ENCODE measurements at places on chromosomes 11 and 22. TPM values are rescaled to one million over a fixed set of nuclear protein-coding genes. Genes with fewer than 3 reads are reported as not detected.

Gene SCGB1A1
- total RNA-seq = not detected

Gene TSPAN18
- 1.5 TPM for total RNA-seq

Gene SFI1
- total RNA-seq = 352 TPM

Gene ART5
- total RNA-seq = not detected

Gene UPK3A
- total RNA-seq = not detected

Gene RIC3
- 7.2 TPM for total RNA-seq

Gene TTLL1
- total RNA-seq = 2.6 TPM

GRCh38 chr11:75689863-75690609 lies 21.2 kb upstream of the MAP6 start:
- no peak overlapping the region for H3K27ac ChIP-seq
- H3K4me3 ChIP-seq = no peak overlapping the region
- H3K27me3 ChIP-seq = peaks cover 53% of the 10 kb centered on the region

- H3K4me1 ChIP-seq = no peaks in the 10 kb centered on the region
- H3K27me3 ChIP-seq = no peaks in the 10 kb centered on the region
- no peak overlapping the region for H3K4me3 ChIP-seq
- DNase-seq = no peak
Measured at GRCh38 chr11:24070435-24070834, 426.4 kb upstream of the LUZP2 start.

DNA sequence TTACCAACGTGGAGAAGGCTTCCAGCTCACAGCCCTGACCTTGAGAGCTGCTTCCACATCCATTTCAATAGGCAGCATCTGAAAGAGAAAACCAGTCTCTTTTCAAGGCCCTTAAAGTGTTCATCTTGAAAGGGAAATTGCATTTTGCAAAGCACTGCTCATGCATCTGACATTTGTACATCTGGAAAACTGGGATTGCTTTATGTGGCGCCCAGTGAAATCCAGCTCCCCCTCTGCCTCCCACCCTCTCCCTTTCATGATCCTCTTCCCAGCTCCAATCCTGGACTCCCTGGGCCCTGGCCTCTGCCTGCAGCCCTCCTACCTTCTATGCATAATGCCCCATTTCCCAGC lies 17.4 kb downstream of the TP53AIP1 start:
- H3K27ac ChIP-seq = no peak overlapping the region
- H3K4me1 ChIP-seq = peaks cover 8% of the 10 kb centered on the region
- H3K27me3 ChIP-seq = peaks cover 5% of the 10 kb centered on the region

DNA sequence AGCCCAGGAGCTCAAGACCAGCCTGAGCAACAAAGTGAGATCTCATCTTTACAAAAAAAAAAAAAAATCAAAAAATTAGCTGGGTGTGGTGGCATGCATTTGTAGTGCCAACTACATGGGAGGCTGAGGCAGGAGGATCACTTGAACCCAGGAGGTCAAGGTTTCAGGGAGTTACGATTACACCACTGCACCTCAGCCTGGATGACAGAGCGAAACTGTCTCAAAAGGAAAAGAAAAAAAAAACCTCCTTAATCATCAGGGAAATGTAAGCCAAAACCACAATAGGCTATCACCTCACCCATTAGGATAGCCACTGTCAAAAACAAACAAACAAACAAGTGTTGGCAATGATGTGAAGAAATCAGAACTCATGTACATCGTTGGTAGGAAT lies 13.4 kb downstream of the DGCR2 start:
- H3K27me3 ChIP-seq = no peaks in the 10 kb centered on the region
- DNase-seq = no peak
- no peak overlapping the region for H3K4me3 ChIP-seq
- H3K4me1 ChIP-seq = peaks cover 46% of the 10 kb centered on the region

DNA sequence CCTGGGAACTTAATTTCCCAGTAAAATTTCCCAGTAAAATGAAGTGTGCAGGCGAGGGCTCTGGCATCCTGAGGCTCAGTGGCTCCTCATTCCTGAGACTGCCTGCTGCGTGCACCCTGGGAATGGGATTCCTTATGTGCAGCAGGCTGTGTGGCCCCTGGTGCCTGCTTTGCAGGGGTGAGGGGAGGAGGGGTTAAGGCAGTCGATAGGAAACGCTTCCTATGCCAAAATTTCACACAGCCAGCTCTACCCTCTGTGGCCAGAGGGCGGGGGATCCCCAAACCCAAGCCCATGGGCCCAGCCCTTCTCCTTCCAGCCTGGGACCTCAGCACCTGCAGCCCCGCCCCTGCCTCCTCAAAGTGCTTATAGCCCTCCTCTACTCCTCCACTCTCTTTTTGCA lies 12.1 kb upstream of the BAIAP2L2 start:
- no peaks in the 10 kb centered on the region for H3K36me3 ChIP-seq
- H3K4me1 ChIP-seq = peaks cover 7% of the 10 kb centered on the region
- no peak for DNase-seq
- no peak overlapping the region for H3K4me3 ChIP-seq

- no peak overlapping the region for H3K4me3 ChIP-seq
- no peak for DNase-seq
- H3K36me3 ChIP-seq = no peaks in the 10 kb centered on the region
Measured at GRCh38 chr11:31764766-31765165, 46.4 kb downstream of the PAX6 start.

- peaks cover 4% of the 10 kb centered on the region for H3K27me3 ChIP-seq
- H3K27ac ChIP-seq = peak overlapping the region; percentile 91
- peaks cover 2% of the 10 kb centered on the region for H3K36me3 ChIP-seq
Measured at GRCh38 chr11:57513911-57514537, 1.5 kb downstream of the SLC43A1 start.
